Activated CD4-positive, CD25-positive, alpha-beta regulatory T cell treated with anti-CD3 and anti-CD28 coated beads, Interleukin-2, amount 50 U/mL, for 16 hours (primary cell): ENCODE measurements at places on chromosomes 4 and X.

DNA sequence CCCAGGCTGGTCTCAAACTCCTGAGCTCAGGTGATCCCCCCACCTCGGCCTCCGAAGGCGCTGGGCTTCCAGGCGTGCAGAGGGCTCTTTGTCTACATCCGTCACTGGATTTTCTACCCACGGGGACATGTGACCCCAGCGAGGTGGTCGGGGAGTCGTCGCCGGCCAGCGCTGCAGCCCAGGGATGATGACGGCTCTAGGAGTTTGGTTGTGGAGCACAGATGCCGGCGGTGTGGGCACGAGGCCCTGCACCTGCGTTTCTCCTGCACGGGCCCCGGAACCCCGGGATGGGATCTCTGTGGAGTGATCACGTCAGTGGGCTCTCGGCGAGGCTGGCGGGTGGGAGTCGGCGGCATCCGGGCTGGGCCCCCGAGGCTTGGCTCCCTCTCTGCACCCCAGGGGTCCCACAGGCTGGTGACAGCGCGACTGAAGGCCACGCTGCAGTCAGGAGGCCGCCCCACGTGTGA lies 9.1 kb upstream of the GTPBP6 start:
- no peak for DNase-seq

DNA sequence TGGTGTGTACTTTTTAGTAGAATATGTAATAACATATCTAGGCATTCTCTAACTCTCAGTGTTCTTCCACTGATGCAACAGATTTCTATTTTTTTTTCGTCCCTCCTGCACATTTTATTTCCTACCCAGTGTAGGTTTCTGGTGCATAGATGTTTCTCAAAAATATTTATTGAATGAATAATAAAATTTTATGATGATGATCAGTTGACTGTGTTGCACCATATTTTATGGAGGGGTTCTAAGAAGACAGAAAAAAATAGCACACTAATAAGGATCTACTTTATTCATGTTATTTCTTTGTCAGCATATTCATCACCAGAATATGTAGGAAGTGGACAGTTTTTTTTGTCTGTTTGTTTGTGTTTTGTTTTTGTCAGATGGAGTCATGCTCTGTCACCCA lies 2529.3 kb downstream of the ARAP2 start:
- no peak for DNase-seq

GRCh38 chrX:18890049-18890381 lies 93.9 kb downstream of the PHKA2 start:
- DNase-seq = no peak

GRCh38 chrX:154352012-154352401 lies 22.4 kb downstream of the FLNA start:
- DNase-seq = no peak

DNA sequence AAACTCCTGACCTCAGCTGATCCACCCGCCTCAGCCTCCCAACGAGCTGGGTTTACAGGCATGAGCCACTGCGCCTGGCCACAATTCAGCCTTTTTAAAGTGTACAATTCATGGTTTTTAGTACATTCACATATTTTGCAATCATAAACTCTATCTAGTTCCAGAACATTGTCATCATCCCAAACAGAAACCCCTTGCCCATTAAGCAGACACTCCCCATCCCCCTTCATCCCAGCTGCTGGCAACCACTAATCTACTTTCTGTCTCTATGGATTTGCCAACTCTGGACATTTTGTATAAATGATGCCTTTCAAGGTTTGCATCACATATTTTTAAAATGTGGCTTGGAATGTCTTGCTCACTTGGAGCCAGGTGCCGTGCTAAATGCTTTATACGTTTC lies 4.5 kb downstream of the CD99L2 start:
- DNase-seq = no peak

DNA sequence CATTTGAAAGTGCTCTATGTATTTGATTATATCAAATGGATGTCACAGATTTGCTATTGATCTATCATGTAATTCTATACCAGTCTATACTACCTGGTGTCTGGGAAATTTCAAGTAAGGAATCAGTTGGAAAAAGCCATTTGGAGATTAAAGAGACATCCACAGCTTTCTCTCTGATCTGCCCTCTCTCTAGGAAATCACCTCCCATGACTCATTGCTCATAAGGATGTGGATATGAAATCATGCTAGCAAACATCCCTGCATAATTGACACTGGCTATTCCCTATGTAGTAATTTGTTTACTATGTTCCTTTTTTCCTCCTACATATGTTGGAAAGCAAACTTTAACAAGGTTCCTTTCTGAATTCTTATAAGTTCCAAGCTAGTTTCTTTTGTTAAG lies 94.3 kb downstream of the TEX13A start:
- DNase-seq = no peak

DNA sequence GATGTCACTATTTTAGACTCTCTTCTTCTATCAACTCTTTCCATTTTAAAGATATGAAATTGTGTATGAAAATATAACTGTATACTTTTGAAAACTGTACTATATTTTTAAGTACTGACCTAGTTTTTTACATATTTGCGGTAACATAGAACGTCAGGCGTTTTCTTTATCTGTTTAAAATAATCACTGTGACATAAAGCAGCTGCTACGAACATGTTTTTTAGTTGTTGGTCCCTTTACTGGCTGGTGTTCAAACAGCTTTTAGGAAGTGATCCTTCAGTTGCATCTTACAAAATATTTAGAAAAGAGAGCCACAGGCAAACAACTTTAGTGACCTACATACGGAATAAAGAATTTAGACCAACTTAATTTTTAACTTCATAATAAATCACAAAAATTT lies 73.1 kb downstream of the METTL14 start:
- no peak for DNase-seq

- no peak for DNase-seq
Observed at GRCh38 chr4:15836362-15836761, 58.2 kb downstream of the CD38 start.

DNA sequence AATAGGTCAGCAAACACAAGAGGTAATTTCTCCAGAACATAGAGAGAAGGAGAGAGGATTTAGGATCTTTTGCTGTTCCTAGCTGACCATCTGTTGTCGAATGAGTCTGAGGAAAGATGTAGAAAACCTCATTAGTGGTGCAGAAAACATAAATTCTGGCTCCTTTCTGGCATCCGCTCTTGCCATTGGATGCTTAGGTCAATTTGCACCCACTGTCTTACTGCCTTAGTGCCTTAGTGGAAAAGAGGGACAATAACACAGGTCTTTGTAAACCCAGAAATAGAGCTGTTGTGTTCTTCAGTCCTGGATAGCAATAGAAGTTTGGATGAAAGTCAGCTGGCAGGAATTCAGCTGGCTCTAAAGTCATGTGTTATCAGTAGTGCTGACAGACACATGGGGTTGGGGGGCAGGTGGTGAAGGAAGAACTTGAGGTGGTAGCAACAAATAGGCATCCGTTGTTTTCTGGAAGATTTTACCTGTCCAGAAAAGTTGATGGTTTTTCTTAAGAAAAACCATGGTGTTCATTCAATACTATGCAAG lies 78.2 kb downstream of the GLRA2 start:
- DNase-seq = no peak

- DNase-seq = no peak
Observed at GRCh38 chr4:43352859-43353258, 460.3 kb downstream of the GRXCR1 start.

- no peak for DNase-seq
Observed at GRCh38 chr4:128861856-128862518, 52.5 kb downstream of the JADE1 start.

DNA sequence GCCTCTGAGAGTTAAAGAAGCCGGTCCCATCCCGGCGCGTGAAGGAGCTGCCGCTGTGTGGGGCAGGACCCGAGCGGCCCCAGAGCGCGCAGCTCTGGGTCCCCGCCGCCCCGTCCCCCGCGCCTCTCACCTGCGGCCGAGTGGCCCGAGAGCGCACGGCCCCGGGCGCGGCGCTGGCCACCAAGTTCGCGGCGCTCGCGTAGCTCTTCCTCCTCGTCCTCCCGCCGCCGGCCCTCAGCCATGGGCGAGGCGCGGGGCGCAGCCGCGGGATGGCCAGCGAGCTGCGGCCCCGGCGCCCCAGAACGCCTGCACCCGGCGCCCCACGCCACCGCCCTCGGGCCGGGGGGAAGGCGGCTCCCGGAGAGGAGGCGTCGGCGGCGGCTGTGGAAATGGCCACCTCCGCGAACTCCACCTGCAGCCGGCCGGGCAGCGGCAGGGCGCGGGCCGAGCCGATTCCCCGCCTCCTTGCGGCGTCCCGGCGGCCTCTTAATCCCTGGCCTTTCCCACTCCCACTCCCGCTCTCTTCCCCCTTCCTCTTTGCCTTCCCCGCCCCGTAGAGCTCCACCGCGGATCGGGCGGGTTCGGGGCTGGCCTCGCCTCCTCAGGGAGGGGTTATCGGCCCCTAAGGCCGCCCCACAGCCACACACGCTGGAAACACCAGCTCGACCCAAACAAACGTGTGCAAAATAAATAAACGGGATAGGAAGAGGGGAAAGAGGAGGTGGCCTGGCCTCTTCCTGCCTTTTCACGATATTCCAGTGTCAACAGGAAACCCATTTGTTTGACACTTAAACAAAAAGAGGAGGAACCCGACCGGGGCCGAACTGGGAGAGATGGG lies at the start of gene SH3D19:
SH3D19 (minus strand) TSS at position 495 of the 838 bp plus-strand sequence; CDS start at position 242, 253 bp downstream.
- DNase-seq = no peak

GRCh38 chrX:130805903-130806302 lies 97.1 kb downstream of the ENOX2 start:
- no peak for DNase-seq

- DNase-seq = no peak
Observed at GRCh38 chrX:133670383-133670782, 255.1 kb upstream of the GPC4 start.

- no peak for DNase-seq
Observed at GRCh38 chr4:152380185-152380584, 155.7 kb downstream of the FBXW7 start.

DNA sequence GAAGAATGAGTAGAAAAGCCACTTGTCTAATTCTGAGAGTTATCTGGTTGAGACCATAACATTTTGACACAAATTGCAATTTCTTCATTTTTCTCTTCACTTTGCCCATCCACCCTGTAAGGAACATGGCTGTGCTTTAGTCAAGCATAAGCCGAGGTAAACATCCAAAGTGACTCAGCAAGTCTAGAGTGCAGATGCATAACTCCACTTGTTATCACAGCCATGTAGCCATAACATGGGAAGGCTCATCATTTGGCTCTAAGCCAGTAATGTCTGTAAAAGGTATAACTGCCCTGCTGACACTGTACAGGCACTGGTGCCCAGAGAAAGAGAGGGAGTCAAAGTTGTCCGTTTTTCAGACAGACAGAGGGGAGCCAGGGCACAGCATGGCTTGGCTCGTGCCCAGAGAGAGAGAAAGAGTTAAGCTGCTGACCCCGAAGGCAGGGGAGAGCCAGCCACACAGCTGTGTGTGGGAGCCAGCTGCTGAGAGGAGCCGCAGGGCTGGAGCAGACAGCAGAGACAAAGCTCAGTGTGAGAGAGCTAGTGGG lies 76.9 kb upstream of the EXOC1L start:
- no peak for DNase-seq

DNA sequence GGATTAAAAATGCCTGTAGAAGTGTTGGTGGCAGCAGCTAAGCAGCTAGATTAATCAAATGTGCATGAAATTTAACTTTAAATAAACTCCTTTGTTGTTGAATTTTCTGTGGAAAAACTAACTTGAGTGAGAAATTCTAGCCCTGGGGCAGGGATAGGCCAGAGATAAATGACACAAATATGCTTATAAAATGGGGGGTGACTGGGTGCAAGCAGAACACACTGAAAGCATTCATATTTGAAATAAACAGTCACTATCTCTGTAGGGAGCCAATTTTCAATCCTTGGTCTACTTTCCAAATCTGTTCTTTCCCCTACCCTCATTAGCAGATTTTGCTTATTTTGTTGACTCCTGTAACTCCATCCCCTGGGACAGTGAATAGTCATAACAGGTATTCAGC lies 47.9 kb downstream of the RBPJ start:
- no peak for DNase-seq

- DNase-seq = no peak
Observed at GRCh38 chr4:101074326-101074725, 273.0 kb downstream of the PPP3CA start.

- no peak for DNase-seq
Observed at GRCh38 chr4:52408032-52408431, 251.1 kb downstream of the USP46 start.

DNA sequence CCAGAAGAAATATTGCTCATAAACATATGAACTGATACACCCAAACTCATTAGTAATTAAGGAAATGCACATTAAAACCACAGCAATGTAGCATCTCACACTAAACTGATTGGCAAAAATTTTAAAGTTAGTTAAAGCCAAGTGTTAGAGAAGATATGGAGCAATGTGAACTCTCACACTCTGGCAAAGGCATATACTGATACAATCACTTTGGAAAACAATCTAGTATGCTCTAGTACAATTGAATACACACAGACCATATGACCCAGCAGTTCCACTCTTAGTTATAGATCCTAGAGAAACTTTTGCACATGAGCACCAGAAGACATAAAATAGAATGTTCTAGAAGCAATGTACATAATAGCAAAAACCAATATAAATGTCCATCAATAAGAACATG lies 8.4 kb upstream of the AWAT1 start:
- no peak for DNase-seq

DNA sequence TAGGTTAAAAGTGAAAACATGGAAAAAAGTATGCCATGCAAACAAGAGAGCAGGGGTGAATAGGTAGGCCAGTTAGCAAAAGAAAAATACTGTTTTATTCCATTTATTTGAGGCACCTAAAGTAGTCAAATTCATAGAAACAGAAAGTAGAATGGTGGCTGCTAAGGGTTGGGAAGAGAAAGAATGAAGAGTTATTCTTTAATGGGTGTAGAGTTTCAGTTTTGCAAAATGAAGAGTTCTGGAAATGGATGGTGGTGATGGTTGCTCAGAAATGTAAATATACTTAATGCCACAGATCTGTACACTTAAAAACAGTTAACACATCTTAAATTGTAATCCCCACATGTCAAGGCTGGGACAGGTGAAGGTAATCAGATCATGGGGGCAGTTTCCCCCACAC lies 29.7 kb downstream of the PARM1 start:
- no peak for DNase-seq

- DNase-seq = no peak
Observed at GRCh38 chrX:140949233-140949632, 53.2 kb upstream of the SPANXB1 start.

GRCh38 chr4:46386570-46386969 lies 3.4 kb downstream of the GABRA2 start:
- no peak for DNase-seq

GRCh38 chr4:52824603-52825459 lies 37.3 kb upstream of the RASL11B start:
- no peak for DNase-seq

GRCh38 chr4:83267121-83267829 lies 17.3 kb downstream of the COQ2 start:
- DNase-seq = no peak

- DNase-seq = no peak
Observed at GRCh38 chrX:11792461-11793421, 34.7 kb downstream of the MSL3 start.

DNA sequence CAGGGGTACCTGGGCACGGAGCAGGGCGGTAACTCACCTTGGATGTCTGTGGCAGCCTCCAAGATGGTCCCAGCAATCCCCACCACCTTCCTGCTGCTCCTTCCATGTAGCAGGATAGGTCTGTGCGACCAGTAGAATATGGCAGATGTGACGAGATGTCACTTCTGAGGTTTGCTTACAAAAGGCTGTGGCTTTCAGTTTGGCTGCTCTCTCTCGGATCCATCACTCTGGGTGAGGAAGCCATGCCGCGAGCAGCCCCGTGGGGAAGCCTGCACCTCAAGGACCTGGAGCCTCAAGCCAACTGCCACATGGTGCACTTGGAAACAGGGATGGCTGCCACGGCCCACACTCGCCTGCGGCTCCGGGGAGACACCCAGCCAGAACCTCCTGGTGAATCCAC lies 37.6 kb downstream of the WFS1 start:
- no peak for DNase-seq

GRCh38 chr4:117786566-117786965 lies 247.7 kb upstream of the NDST3 start:
- DNase-seq = no peak
